Tibial nerve (tissue), 4 donors: ENCODE measurements at places on chromosomes 16 and 17. TPM values are rescaled to one million over a fixed set of nuclear protein-coding genes. Genes with fewer than 3 reads are reported as not detected.

The C17orf78 gene
- not detected for total RNA-seq

The GLP2R gene
- 0.87 TPM for total RNA-seq

The HSD17B1 gene
- total RNA-seq = 4.4 TPM

The IGFALS gene
- total RNA-seq = not detected

The CLEC10A gene
- 11.6 TPM for total RNA-seq

The C16orf74 gene
- not detected for total RNA-seq

The FBXW10 gene
- total RNA-seq = not detected

The TUBB3 gene
- total RNA-seq = 3.5 TPM

The NLRC5 gene
- 32.4 TPM for total RNA-seq

The CCL17 gene
- not detected for total RNA-seq

The PIEZO1 gene
- 176 TPM for total RNA-seq

The SOX8 gene
- 74.5 TPM for total RNA-seq

The DGKE gene
- total RNA-seq = 12.2 TPM

The ABCA9 gene
- total RNA-seq = 130 TPM

The MYH2 gene
- not detected for total RNA-seq

The ZG16 gene
- not detected for total RNA-seq

The ICAM2 gene
- 18.0 TPM for total RNA-seq

The HES7 gene
- 2.1 TPM for total RNA-seq

The ZC3H18 gene
- 26.7 TPM for total RNA-seq

The PTGES3L gene
- not detected for total RNA-seq

The NUPR1 gene
- 57.2 TPM for total RNA-seq

The LSM12 gene
- total RNA-seq = 18.2 TPM

The FOXL1 gene
- 7.1 TPM for total RNA-seq

The GRIN2A gene
- not detected for total RNA-seq

The CHST4 gene
- not detected for total RNA-seq

The IL21R gene
- total RNA-seq = not detected

The TNFSF12 gene
- total RNA-seq = 59.4 TPM

The C17orf113 gene
- total RNA-seq = 2.9 TPM

The TMEM235 gene
- total RNA-seq = not detected

The ZP2 gene
- total RNA-seq = not detected

The RAMP2 gene
- total RNA-seq = 59.6 TPM

The ITGAX gene
- total RNA-seq = 6.3 TPM

The DPEP3 gene
- total RNA-seq = 0.66 TPM

The CLEC18A gene
- 2.1 TPM for total RNA-seq

The CCL4L2 gene
- total RNA-seq = not detected

The SAT2 gene
- 91.5 TPM for total RNA-seq

The GPATCH8 gene
- total RNA-seq = 58.5 TPM

The MEIOC gene
- total RNA-seq = not detected

The CACNG5 gene
- not detected for total RNA-seq

The PLLP gene
- total RNA-seq = 162 TPM

The EPN3 gene
- 0.42 TPM for total RNA-seq

The CSH2 gene
- not detected for total RNA-seq

The PRR29 gene
- not detected for total RNA-seq

The FNDC8 gene
- not detected for total RNA-seq

The CASKIN1 gene
- 0.63 TPM for total RNA-seq
